ENCODE measurements at places on chromosomes 7 and 10.

- no peak for DNase-seq
These were observed 438.7 kb upstream of the NRP1 start for GRCh38 chr10:33773253-33773573.

DNA sequence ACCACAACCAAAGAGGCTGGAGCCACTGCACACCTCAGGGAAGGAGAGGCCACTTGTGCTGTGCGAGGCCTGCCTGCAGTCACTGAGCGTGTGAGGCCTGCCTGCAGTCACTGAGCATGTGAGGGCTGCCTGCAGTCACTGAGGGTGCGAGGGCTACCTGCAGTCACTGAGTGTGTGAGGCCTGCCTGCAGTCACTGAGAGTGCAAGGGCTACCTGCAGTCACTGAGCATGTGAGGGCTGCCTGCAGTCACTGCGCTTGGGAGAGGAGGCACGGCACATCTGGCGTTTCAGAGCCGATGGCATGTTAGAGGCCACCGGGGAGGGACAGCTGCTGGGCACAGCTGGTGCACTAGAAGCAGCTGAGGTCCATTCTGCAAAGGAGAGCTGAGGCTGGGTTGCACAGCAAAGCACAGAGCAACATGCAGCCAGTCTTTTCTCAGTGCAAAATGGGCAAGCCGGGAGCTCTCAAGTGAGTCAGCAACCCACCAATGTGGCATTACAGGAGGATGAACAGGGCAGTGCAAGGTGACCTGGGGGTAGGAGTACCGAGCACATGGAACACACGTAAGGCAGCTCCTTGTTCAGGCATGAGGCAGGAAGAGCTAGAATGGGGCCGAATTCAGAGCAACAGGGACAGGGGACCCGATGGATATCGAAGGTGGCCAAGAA is 540.1 kb downstream of the PTPRN2 start:
- no peak for DNase-seq

GRCh38 chr10:36452851-36453250 is 672.5 kb upstream of the ANKRD30A start:
- no peak for DNase-seq

DNA sequence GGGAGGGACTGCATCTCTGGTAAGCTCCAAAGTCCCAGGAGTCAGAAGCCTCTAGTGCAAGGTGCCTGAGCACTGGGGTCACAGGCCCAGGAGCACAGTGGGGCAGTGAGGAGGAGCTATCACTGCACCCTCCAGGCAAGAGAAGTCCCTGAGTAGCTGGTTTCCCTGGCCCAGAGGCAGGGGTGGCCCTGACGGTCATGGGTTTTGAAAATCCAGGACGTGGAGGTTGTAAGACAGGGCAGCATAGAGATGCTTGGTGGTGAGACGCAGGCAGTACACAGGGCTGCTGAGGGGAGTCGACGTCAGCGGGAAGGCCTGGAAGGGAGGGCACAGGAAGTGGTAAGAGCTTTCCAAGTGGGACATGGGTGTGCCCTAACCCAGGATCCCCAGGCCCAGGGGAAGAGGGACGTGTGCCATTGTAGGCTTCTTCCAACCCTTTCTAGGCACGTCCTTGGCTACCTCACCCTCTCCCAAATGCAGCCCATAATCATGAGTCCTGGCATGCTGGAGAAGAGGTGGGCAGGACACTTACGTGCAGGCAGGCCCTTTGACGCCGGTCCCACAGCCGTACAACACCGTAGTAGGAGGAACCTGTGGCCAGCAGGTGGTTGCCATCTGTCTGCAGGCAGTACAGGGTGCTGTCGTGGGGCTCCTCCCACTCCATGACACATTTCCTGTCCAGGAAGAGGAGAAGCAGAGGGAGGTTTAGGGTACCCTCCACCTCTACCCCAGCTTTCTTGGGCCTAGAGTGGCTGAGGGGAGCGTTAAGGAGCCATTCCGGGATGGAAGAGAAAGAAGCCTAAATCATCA is 23.2 kb downstream of the DPCD start:
- no peak for DNase-seq

- DNase-seq, result peak; percentile 75
These were observed at the start of gene NDUFA5 for GRCh38 chr7:123557398-123558288. Gene NDUFA5, minus strand, starts transcription at chr7:123557818. Its CDS starts 23 bp downstream, at chr7:123557795.

DNA sequence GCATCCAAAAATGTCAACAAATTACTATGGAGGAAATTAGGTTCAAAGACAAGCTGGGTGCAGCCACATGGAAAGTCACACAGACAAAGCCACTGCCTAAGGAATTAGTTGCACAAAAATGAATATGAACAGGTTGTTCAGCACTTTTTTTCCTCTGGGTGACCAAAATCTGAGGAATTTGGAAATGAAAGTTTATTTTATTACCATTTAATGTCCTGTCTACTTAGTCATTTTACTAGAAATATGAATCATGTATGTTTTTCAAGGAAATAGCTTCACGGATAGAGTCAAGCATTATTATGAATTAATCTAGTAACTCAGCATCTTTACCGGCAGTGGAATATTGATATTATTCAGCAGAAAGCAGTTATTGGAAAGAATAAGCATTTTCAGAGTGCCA is 106.3 kb downstream of the ANK3 start:
- no peak for DNase-seq

- DNase-seq, result no peak
These were observed 144.3 kb downstream of the ZNF248 start for GRCh38 chr10:37713132-37713501.

GRCh38 chr7:15829691-15830090 is 143.2 kb upstream of the MEOX2 start:
- no peak for DNase-seq

GRCh38 chr10:110837418-110838171 is 34.1 kb upstream of the PDCD4 start:
- no peak for DNase-seq

DNA sequence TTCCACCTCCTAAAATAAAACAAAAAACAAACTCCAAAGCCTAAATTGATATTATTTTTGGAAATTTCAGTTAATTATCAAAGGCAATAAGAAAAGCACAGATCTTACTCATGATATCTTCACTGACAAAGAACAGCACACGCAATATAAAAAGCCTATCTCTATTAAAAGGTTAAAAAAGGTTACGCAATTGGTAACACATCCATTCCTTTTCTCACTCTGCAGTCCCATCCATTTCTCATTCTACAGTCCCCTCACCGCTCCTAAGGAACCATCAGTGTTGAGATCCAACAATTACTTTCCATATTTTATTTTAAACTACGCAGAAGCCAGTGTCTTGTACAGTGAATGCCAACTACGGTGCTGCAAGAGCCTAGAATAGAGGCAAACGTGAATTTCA is 1.3 kb downstream of the SEC61G start:
- no peak for DNase-seq

DNA sequence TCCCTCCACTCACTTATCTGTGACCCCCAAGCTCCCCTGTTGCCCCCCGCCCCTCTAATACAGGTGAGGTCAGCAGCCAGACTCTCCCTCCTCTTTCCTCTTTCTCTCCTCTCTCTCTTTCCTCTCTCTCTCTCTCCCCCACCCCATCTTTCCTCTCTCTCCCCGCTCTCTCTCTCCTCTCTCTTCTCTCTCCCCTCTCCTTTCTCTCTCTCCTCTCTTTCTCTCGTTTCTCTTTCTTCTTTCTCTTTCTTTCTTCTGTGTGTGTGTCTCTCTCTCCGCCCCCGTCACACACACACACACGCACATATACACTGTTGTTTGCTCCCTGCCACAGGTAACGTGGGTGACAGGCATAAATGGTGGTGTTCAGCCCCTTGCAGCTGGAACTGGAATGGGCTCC is 37.2 kb upstream of the PSMG3 start:
- no peak for DNase-seq

GRCh38 chr7:101860316-101861217 is 43.1 kb downstream of the CUX1 start:
- DNase-seq, result no peak
